ENCODE measurements at places on chromosomes 6 and 20.
A peak's percentile ranks its signal among the peaks of the same experiment; 100 is the strongest.

- no peak for DNase-seq
Observed at GRCh38 chr6:36104836-36105235, 25.5 kb upstream of the MAPK13 start.

GRCh38 chr20:34401741-34402455 lies 38.8 kb downstream of the ITCH start:
- DNase-seq: peak; percentile 14

DNA sequence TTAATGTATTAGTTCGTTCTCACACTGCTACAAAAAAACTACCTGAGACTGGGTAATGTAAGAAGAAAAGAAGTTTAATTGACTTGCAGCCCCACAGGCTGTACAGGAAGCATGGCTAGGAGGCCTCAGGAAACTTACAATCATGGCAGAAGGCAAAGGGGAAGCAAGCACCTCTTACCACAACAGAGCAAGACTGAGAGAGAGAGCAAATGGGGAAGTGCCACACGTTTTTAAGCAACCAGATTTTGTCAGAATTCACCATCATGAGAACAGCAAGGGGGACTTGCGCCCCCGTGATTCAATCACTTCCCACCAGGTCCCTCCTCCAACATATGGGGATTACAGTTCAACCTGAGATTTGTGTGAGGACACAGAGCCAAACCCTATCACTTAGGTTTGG lies 70.8 kb upstream of the SRSF6 start:
- DNase-seq: no peak

DNA sequence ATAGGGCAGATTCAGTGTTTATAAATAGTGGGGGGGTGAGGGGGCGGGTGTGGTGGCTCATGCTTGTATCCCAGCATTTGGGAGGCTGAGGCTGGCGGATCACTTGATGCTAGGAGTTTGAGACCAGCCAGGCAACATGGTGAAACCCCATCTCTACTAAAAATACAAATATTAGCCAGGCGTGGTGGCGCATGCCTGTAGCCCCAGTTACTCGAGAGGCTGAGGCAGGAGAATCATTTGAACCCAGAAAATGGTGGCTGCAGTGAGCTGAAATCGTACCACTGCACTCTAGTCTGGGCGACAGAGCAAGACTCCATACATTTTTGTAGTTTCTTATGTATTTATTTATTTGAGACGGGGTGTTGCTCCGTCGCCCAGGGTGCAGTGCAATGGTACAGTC lies 109.0 kb upstream of the ZNF217 start:
- DNase-seq: no peak

DNA sequence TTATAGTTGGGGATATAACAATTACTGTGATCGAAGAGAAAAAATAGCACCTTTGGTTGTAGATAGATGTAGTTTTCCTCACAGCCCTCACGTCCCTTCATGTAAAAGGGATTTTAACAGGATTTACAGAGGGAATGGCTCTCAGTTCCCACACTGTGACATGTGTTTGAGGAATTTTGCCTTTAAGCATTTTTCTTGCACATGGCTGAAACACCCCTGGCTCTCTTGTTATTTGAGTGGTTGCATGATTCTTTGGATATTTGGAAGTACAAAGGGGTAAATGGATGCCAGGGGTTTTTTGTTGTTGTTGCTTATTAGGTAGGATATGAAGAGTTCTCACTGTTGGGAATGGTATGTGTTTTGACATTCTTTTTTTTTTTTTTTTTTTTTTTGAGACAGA lies 48.2 kb downstream of the JAG1 start:
- no peak for DNase-seq

DNA sequence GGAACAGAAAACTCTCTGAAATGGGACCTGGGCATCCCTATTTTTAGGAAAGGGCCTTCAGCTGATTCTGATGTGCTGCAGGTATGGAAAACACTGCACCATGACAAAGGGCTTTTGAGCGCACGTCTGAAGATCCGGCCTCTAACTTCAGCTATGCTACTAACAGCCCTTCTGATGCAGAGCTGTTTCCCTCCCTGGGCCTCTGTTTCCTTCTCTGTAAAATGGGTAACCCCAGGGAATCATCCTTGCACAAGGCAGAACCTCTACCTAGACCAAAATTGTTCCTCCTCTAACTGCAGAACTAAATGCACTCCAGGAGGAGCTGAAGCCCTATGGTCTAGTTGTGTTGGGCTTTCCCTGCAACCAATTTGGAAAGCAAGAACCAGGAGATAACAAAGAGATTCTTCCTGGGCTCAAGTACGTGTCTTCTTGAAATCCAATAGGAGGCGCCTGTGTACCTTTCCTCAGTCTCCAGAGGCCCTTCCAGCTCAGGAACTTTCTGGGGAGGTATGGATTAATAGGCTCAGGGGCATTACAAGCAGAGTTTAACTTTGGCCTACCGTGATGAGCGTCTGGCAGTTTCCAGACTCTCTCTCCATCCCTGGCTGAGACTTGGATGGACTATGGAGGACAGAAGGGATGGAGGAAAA lies 5.9 kb downstream of the GPX5 start:
- DNase-seq: no peak

GRCh38 chr6:148565321-148565926 lies 181.4 kb upstream of the UST start:
- no peak for DNase-seq

DNA sequence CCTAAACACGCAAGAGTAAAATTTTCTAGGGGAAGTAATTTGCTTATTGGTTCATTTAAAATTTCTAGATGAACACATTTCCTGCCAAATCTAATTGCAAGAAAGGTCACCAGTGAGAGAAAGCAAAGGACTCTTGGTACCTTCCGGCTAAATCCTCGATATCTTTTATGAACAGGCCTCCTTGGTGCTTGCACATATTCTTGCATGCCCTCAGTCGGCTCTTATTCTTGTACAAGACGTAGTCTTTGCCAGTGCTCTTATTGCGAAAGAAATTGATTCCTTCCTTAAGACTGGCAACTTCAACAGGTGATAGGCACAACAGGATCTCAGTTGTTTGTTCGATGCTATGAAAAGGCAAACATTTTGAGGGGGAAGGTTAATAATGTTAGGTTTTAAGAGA lies 141.7 kb upstream of the CARMIL1 start:
- DNase-seq: peak; percentile 22

- peak; percentile 90 for DNase-seq
Observed at GRCh38 chr20:33731693-33732165, at the start of gene ZNF341. TSS of gene ZNF341 (plus strand) at chr20:33731996. CDS start at chr20:33732022, 26 bp downstream.

DNA sequence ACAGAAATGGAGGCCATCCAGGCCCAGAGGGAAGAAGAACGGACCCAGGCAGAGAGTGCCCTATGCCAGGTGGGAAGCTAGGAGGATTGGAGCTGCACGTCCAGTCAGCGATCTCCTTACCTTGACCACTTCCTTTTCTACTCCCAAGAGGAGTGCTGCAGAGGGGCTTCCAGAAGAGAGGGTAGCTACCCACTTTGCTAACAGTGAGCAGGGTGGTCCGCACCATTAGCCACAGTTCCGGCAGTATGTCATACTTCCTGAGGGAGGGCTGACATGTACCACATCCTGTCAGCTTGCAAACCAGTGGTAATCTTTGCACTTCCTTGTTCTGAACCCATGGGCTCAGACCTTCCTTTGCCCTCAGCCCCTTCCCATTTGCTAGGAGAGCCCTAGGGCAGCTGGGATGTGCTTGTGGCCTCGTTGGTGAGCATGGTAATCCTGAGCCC lies 35.4 kb downstream of the CEP250 start:
- DNase-seq: peak; percentile 87
